ENCODE measurements at places on chromosomes 2 and 18.

GRCh38 chr18:54671291-54671881, 80.3 kb downstream of the DYNAP start:
- DNase-seq, result no peak

DNA sequence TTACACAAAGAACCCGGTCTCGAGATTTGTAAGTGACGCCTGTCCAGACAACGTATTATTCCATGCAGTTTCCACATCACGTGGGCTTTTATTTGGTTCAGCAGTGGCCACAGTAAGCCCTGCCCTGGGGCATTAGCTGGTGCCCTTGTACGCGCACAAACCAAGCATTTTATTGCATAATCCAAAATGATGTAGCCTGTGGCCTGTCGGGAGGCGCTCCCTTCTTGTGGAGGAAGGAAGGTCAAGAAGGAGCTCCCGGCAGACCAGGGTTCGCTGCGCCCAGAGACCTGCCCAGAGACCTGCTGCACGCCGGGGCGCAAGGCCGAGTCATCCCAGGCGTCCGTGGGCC, 179.6 kb upstream of the ALKAL2 start:
- DNase-seq, result no peak

- DNase-seq, result no peak
Measured at GRCh38 chr18:31773774-31774476, 13.2 kb upstream of the SLC25A52 start.

- DNase-seq, result no peak
Measured at GRCh38 chr18:68024716-68025115, 508.2 kb upstream of the DSEL start.

DNA sequence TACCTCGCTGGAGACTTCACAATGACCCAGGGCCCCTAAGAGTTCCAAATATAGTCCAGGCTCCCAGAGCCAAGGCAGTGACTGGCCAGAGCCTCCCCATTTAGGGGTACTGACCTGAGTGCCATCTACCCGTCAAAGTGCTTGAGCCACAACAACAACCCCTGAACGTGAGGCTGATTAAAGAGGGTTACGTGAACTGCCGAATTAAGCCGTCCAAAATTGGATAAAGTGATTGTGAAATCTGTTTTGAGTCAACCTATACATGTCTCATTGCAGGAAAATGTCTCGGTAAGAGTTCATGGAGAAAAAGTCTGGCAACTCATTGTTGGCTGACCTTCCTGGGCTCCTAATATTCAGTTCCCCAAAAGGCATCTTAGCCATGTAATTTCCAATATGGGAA, 116.3 kb downstream of the TTC32 start:
- no peak for DNase-seq
